Amygdala (tissue), 56 donors: ENCODE measurements at places on chromosomes 13 and 19.

DNA sequence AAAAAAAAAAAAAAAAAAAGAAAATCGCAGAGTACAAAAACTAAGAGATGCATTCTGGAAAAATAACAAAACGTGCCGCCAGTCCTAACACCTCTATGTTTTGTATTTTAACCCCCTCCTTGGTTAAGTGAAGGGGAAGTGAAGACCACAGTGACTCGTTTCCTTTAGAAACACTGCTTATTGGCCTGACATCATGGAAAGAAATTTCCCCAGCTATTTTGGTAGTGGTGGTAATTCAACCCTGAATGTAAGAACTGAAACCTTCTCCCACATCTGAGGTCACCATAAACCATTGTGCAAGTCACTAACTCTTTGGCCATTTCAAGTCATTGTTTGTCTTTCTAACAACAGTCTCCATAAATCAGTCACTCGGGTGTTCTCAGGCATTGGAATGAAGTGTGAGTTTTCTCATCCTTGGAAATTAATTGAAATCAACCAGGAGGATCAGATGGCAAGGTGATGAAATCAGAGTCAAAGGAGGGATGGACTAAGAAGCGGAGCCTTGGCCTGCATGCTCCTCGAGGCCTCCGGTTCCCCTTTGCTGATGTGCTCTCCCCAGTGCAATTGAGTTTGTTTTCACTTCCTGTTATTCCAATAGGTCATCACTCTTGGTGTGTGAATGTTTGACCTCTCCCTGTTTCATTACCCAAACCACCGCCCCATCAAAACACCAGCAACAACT, 443.9 kb downstream of the FGF9 start:
- no peak for DNase-seq

DNA sequence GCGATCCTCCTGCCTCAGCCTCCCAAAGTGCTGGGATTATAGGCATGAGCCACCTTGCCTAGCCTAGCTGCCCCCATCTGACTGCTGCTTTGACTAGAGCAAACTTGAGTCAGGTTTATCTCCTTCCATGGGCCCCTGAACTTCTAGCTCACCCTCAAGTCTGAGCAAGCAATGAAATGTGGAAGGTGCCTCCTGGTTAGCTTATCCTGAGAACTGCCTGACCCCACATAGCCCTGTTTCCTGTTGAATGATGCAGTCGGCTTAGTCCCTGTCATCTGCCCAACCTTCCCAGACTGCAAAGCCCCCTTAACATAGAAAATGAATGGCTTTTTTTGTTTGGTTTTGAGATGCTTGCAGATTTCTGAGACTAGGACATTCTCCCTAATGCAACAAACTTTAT, 8.9 kb upstream of the TMEM160 start:
- DNase-seq = no peak

- no peak for DNase-seq
These were observed 42.0 kb upstream of the IPO5 start for GRCh38 chr13:97911311-97912138.

GRCh38 chr13:50693727-50694126, 149.8 kb downstream of the DLEU7 start:
- no peak for DNase-seq

- DNase-seq = no peak
These were observed 16.9 kb downstream of the CEBPA start for GRCh38 chr19:33285441-33285927.

- DNase-seq = no peak
These were observed 33.2 kb upstream of the RBM26 start for GRCh38 chr13:79439275-79439674.

DNA sequence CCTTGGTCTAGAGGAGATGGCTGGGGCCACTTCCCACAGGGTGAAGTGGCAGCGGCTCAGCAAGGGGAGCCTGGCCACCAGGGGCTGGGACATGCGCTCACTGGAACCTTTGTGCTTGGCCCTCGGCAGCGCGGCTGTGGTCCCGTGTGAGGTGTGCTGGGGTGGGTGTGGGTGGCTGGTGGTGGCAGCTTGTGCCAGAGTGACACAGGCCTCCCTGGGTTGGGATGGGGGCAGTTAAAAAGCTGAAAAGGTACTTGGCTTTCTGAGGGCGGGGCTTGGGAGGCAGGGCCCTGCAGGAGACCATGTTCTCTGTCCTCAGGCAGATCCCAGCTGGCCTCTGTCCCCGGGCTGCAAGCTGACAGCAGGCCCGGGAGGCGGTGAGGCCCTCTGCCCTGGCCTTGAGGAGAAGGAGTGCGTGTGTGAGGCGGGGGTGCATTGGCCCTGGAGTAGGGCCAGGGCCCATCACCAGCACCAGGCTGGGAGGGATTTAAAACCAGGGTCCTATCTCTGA, 17.3 kb downstream of the MPND start:
- DNase-seq = no peak

DNA sequence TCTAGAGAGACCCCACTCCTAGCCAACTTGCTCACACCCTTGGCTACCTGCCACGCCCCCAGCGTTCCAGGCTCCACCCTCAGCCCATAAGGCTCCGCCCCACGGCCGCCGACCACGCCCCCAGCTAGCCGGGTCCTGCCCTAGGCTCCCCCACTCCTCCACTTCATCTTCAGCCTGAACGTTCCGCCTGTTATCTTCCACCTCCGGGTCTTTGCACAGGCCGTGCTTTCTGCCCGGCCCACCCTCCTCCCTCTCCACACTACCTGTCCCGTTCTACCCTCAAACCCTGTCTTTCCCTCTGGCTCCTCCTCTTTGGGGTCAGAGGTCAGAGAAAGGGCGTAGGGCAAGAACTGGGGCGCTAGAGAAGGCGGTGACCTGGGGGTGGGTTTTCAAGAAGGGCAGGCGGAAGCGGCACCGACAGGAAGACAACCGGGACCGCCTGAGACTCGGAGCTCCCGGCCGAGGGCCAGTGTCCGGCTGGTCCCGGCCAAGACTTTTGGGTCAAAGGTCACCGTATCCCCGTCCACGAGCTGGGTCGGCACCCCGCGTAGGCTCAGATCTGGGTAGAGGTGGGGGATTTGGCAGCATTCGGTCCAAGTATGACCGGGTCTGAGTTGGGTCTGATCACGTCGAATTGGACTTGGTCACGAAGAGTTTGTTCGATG, 2.2 kb downstream of the PDE4C start:
- no peak for DNase-seq
